AML-193 (cell line): ENCODE measurements at places on chromosomes 6 and 20.
A peak's percentile ranks its signal among the peaks of the same experiment; 100 is the strongest.

- no peak for DNase-seq
Measured at GRCh38 chr6:149696901-149697300, 21.0 kb downstream of the LATS1 start.

GRCh38 chr6:18412068-18412467 is 24.9 kb downstream of the RNF144B start:
- DNase-seq: peak; percentile 64

DNA sequence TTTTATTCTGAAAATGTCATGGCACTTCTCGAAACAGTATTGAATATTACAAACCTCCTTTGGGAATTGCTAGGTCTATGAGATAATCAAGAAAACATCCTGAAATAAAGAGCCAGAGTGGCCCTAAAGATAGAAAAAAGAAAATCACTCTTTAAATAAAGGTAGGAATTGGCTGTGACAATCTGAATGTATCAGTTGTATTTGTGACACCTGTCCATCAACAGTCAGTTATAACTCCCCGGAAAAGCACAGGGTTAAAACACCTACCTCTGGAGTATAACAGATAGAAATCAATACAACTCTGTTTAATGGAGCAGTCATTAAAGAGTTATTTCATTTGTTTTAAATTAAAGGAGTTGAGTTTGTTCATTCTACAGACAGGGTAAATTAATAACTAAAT is 21.2 kb downstream of the RNF24 start:
- no peak for DNase-seq

- no peak for DNase-seq
Measured at GRCh38 chr6:5713519-5713918, 293.2 kb downstream of the NRN1 start.

DNA sequence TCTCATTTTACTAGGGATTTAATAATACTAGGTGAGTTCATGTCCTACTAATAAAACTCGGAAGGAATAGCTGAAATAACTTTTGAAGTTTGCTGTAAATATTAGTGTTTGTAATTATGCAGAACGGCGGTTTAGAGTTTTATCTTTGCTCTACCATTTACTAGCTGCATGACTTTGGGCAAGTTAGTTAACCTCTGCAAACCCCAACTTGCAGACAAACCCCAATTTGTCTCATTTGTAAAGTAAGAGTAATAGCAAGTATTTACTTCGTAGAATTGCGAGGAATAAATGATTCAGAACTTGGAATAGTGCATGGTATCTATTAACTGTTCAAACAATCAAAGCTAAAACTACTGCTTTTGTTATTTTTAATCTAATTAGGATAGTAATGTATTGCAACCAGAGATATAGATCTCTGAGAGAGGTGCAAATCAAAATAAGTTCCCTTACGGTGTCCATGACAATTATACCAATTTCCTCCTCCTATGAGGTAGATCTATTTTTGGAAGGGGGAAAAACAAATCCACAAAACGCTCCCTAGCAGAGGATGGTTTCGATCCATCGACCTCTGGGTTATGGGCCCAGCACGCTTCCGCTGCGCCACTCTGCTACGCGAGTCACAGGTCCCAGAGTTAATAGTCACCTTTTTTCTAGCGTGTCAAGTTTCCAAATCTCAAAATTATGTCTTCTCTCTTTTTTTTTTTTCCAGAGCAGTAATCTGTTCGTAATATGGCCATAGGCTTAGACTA is 35.1 kb upstream of the BTN3A2 start:
- no peak for DNase-seq

- no peak for DNase-seq
Measured at GRCh38 chr20:62898970-62899632, 27.2 kb downstream of the DIDO1 start.

DNA sequence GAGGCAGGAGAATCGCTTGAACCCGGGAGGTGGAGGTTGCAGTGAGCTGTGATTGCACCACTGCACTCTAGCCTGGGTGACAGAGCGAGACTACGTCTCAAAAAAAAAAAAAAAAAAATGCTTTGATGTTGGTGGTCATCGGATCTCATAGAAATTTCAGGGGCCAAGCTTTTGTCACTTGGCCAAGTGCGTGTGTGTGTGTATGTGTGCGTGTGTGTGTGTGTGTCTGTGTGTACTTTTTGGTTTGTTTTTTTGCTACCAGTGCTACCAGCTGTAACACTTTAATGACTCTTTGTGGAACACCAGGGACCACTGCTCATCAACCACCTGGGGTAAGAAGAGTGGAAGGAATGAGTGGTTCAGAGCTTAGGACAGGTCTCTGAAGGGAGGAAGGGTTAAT is 49.7 kb downstream of the TRAF3IP2 start:
- no peak for DNase-seq

GRCh38 chr6:191487-192312 is 100.6 kb upstream of the DUSP22 start:
- DNase-seq: no peak
